ENCODE measurements at places on chromosomes 11 and 22.

DNA sequence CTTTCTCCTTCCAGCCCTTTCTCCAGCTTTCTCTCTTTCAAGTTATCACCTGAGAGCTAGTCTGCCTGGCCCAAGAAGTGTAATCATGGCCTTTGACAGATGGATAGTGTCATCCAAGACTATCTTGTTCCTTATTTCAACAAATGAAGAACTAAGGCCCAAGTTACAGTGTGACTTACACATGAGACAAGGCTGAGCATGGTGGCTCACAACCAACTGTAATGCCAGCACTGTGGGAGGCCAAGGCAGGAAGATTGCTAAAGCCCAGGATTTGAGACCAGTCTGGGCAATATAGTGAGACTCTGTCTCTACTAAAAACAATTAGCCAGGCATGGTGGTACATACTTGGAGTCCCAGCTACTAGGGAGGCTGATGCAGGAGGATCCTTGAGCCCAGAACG is 3.7 kb upstream of the RANGAP1 start:
- no peak for DNase-seq

DNA sequence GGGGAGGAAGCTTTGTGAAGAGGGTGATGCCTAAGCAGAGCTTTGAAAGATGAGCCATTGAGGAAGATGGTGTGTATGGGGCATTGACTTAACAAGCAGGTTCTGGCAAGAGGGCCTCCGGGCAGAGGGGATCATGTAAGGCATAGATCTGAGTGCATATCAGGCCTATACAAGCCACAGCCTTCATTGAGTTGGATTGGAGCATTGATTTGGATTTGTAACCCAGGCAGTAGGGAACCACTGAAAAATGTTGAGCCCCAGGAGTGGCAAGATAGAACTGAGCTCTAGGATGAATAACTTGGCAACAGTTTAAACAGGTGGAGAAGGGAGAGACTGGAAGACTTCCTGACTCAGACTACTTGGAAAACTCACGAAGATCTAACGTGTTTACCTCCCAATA is 21.4 kb downstream of the PANX1 start:
- no peak for DNase-seq

DNA sequence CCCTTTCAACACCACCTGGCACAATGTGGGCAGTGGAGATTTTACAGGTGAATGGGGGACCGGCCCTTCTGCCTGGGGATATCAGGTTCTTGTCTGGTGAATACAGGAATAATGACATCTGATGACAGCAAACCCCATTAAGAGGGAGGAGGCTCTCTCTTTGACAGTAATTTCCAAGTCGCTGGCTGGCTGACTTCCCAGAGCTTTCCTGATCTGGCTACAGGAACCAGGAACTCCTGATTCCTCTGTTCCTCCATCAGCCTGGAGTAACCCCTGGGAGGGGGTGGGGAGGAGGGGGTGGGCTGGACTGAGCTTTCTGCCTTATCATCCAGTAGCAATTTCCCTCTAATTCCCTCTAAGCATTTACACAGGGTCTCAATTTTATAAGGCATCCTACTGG is 3.7 kb upstream of the MIEF1 start:
- no peak for DNase-seq

GRCh38 chr11:74648894-74649293 is 56.5 kb downstream of the POLD3 start:
- DNase-seq: no peak

GRCh38 chr22:29570912-29571549 is 9.9 kb downstream of the NIPSNAP1 start:
- DNase-seq: no peak

- no peak for DNase-seq
These were observed 268.6 kb downstream of the TMEM135 start for GRCh38 chr11:87306262-87306851.

- DNase-seq: no peak
These were observed 6.2 kb downstream of the ADAMTS15 start for GRCh38 chr11:130454491-130455252.

DNA sequence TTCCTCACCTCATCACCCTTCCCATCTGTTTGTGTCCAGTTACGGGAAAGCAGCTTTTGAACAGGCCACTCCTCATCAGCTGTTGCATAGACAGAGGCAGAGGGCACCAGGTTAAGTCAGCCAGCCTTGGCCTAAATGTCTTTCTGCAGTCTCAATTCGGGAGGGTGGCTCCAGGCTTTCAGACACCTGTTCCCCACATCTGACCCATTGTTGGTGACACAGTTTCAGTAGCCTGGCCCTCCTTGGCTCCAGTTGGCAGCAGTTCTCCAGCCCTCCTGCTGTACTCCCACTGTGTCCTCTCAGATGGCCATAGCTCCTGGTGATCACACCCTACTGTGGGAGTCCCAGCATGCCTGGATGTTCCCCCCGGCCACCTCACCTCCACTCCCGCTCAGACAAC is 70.8 kb upstream of the MYOD1 start:
- DNase-seq: no peak

DNA sequence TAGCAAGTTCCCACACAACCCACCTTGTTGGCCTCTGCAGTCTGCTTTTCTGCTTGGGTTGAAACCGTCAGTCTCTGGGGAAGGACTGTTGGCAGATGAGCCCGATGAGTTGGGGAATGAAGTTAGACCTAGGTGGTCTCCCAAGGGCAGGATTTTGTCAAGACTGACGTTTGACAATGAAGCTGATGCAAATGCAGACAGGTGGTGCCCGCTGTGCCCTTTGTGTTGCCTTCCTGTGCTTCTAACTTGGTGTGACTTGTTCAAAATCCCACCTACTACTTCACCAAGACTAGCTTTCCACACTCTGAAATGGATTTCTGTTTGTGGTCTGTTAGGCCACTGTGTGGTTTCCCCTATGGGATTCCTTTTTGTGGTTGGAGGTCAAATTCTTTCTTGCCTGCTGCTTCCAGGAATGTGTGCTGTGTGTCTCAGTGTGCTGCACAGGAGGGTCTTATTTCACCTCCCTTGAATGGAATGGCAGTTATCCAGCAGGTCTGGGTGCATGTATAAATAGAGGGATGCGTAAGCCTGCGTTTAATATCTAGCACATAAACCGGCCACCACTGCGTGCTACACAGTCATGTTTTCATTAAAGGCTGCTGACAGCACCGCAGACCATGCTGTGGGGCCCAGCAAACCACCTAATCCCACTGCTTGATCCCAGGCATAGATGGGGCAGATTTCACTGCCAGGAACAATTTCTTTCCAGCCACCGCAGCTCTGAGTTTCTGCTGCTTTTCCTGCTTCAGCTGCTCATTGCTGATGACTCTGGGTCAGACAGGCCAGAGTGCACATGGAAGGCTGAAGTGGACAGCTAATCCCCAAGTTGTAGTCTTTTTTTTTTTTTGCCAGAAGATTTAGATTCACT is 44.8 kb downstream of the ADAMTS8 start:
- DNase-seq: no peak

DNA sequence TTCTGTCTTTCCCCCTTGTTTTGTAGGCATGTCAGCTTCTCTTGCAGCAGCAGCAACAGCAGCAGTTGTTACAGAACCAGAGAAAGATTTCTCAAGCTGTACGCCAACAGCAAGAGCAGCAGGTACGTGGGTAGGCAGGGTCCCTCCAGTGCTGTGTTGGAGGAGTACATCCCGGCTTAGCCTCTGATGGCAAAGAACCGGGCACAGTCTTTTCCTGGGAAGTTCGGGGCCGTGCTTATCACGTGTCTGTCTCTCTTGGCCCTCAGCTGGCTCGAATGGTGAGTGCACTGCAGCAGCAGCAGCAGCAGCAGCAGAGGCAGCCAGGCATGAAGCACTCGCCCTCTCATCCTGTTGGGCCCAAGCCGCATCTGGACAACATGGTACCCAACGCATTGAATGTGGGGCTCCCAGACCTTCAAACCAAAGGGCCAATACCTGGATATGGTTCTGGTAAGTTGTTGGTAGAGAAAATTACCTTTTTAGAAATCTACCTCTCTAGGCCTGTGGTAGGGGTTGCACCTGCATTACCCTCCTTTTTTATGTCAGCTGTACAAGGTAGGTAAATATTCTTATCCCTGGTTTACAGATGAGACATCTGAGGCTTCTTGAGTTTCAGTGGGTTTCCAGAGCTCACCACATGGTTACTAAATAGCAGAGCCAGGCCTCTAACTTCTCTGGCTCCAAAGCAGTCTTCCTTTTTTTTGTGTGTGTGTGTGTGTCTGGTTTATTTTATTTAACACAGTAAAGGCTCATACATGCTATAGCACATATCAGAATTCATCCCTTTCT is 45.2 kb upstream of the ADSL start:
- DNase-seq: no peak

DNA sequence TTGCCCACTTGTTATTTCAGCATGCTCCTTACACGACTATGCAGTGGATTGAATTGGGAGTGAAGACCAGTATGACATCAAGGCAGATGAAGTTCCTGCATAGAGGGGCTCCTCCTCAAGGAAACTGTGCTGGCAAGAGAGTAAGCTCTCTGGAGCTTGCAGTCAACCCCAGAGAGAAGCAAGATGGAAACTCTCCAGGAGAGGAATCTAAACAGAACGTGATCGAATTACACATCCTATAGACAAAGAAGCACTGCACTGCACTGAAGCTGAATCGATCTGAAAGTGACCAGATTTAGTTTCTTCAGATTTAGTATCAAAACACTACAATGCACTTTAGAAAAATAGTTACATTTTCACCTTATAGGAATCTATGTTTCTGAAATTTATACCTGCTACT is 947.7 kb upstream of the TENM4 start:
- no peak for DNase-seq

GRCh38 chr11:130428316-130429119 is at the start of gene ADAMTS8:
ADAMTS8 (minus strand) TSS chr11:130428609; CDS start chr11:130428286, 323 bp downstream.
- DNase-seq: no peak

DNA sequence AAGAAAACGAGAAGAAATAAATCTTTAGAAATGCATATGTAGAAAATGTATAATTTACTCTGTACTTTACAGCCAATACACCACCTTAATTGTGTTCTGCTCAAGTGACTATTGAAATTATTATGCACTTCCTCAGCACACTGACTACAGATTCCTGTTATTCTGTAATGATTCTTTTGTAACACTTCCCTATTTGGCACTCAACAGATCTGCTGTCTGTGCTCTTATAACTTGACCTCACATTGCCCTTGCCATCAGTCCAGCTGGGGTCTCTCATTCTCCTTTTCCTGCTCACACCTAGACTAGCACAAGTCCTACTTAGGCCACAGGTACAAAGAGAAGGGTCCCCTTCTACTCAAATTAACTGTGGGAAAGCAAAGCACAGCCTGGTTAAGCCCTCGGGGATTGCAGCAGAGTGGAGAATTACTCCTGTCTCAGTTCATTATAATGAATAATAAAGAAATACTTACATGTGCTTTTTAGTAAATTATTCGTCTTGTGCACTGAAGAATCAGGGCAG is 860.4 kb downstream of the OPCML start:
- DNase-seq: no peak

- DNase-seq: no peak
These were observed 52.6 kb downstream of the TCF20 start for GRCh38 chr22:42217752-42218280.

DNA sequence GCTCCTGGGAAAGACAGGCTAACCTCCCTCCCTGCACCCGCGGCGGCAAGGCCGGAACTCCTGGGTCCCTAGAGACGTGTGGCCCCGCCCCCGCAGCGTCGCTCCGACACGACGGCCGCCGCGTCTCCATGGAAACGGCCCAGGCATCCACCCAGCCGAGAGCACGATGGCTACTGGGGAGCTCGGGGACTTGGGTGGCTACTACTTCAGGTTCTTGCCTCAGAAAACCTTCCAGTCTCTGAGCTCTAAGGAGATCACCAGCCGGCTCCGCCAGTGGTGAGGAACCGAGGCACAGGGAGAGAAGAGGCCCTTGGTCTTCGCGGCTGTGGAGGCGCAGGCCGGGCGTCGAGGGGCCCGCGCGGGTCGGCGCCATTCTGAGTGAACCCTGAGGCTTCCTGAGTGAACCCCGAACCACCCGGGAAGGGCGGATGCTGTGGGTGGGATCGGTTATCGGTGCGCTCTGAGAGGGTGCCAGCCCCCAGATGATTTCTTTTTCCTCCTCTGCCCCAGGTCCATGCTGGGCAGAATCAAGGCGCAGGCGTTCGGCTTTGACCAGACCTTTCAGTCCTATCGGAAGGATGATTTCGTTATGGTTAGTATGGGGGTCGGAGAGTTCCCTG is at the start of gene CFAP300:
CFAP300 (plus strand) TSS at position 133 of the 620 bp plus-strand sequence; CDS start at position 167, 34 bp downstream.
- peak; percentile 24 for DNase-seq

DNA sequence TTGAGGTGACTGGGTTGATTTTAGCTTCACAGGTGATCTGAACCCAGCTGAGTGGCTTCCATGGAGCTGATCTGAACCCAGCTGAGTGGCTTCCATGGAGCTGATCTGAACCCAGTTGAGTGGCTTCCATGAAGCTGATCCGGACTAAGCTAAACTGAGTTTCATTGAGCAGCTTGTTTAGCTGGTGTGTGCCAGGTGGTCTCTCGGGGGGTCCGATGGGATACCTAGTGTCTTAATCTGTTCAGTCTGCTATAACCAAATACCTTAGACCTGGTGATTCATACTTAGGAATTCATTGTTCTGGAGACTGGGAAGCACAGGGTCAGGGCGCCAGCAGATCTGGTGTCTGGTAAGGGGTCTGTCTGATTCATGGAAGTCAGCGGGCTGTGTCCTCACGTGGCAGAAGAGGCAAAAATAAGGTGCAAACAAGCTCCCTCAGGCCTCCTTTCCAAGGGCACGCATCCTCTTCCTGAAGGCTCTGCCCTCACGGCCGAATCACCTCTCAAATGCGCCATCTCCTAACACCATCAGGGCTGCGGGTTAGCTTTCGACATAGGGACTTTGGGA is 52.5 kb upstream of the KCNQ1OT1 start:
- DNase-seq: no peak

GRCh38 chr22:42560781-42561180 is 7.0 kb downstream of the SERHL2 start:
- DNase-seq: no peak

GRCh38 chr11:68256331-68256741 is 15.4 kb downstream of the C11orf24 start:
- DNase-seq: no peak

DNA sequence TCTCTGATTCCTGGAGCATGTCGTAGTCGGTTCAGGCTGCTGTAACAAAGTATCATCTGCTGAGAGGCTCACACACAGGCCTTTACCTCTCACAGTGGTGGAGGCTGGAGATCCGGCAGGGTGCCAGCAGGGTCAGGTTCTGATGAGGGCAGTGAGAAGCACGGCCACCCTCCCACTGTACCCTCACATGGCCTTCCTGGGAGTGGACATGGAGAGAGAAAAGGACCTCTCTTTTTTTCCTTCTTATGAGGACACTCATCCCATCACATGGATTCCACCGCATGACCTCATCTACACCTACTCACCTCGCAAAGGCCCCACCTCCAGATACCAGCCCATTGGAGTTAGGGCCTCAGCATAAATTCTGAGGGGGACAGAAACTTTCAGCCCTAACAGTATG is 99.5 kb downstream of the BCR start:
- DNase-seq: no peak

- no peak for DNase-seq
These were observed 50.2 kb downstream of the IGF2 start for GRCh38 chr11:2088746-2089535.

GRCh38 chr22:21587803-21588611 is 20.5 kb downstream of the UBE2L3 start:
- no peak for DNase-seq

- DNase-seq: no peak
These were observed 109.4 kb downstream of the KCNQ1OT1 start for GRCh38 chr11:2590131-2590964.
